H9 (cell line): ENCODE measurements at places on chromosomes 13 and 19. TPM values are rescaled to one million over a fixed set of nuclear protein-coding genes. Genes with fewer than 3 reads are reported as not detected.
A peak's percentile ranks its signal among the peaks of the same experiment; 100 is the strongest.

UGGT2 gene
- 31.3 and 34.5 TPM in 2 replicates for total RNA-seq

LILRB5 gene
- 0.09 TPM in 1 of 2 replicates, not detected in the other for total RNA-seq

CADM4 gene
- total RNA-seq: 10.2 and 12.5 TPM in 2 replicates

FGF9 gene
- total RNA-seq: 0.20 and 0.22 TPM in 2 replicates

ANKRD10 gene
- 159 and 160 TPM in 2 replicates for total RNA-seq

ZNF880 gene
- 1.9 and 2.3 TPM in 2 replicates for total RNA-seq

- no peak for DNase-seq
Observed at GRCh38 chr13:33127009-33127551, 110.9 kb downstream of the KL start.

DNA sequence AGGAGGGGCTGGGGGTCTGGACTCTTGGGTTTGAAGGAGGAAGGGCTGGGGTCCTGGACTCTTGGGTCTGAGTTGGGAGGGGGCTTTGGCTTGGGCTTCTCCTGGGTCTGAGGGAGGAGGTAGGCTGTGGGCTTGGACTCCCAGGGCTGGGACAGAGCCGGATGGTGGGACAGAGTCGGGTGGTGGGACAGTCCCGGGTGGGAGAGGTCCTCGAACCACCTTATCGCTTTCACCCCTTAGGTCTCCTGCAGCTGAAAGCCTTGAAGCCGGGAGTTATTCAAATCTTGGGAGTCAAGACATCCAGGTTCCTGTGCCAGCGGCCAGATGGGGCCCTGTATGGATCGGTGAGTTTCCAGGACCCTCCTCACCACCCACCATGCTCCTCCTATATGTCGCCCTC, 1.4 kb downstream of the FGF21 start:
- DNase-seq: no peak

GRCh38 chr19:41425174-41426115, 1.7 kb downstream of the B3GNT8 start:
- no peak for DNase-seq

DNA sequence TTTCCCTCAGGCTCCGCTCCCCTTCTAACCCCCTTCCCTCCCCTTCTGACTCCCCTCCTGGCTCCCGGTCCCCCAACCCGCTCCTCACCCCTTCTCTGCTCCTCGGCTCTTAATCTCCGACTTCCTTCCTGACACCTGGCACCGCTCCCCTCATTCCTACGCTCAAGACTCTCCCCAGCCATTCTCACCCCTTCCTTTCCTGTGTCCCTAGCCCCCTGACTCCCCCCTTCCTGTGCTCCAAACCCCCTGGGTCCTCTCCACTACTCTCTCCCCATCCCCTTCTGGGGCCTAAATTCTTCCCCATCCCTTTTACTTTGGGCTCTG, 658 bp downstream of the CLPP start:
- DNase-seq: no peak

DNA sequence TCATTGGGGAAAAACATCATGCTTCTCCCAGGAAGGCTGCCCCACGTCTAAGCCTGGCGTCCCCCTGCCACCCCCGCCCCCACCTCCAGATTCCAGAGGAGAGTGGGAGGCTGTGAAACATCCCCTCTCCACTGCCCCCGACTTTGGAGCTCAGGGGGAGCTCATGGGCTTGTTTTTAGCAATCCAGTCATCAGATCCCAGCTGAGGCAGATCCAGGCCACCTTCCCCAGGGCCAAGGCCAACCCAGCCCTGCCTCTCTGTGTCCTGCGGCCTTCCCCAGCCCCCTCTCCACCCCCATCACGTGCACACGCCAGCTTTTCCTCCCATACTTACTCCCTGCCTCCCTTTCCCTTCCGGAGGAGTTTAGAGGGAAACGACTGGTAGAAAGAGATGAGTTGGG, 38.8 kb downstream of the SHISA2 start:
- DNase-seq: no peak

DNA sequence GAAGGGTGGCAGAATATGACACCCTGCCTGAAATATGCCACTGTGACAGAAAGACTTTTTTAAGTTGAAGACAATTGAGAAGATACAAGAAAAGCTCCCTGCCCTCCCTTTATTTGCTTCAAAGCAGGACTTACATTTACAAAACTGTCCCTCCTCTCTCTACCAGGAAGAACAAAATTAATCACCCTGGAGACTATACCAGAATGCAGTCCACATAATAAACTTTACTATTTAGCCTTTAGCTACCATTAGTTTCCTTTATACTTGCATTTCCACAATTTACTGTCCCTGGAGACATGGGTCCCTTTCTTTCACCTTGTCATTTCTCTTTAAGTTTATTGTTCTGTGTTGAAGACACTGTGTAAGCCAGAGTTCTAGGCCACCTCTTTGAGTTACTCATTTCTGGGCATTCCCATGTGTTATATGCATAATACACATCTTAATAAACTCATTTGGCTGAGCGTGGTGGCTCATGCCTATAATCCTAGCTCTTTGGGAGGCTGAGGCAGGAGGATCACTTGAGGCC, 238.8 kb downstream of the RFC3 start:
- DNase-seq: no peak

DNA sequence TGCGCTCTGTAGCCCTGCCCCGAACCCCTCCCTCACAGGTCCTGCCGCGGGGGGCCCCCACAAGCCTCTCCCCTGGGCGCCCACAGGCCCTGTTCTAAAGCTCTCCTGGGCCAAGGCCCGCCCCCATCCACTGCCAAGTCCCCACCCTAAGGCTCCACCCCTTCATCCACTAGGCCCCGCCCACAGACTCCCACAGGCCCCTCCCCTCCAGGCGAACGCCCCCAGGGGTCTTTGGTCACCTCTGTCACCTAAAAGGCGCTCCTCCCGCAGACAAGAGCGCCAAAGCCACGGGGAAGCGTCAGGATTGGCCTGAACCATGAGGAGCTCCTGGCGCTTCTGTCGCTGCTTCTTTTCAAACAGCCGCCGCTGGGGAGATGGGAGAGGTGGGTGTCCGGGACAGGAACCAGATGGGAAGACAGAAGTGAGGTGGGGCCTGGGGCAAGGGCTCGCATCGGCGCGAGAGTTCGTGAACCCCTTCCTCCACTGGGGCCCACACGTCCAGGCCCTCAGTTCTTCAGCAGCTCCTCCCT, 2.3 kb downstream of the TULP2 start:
- DNase-seq: peak; percentile 94

DNA sequence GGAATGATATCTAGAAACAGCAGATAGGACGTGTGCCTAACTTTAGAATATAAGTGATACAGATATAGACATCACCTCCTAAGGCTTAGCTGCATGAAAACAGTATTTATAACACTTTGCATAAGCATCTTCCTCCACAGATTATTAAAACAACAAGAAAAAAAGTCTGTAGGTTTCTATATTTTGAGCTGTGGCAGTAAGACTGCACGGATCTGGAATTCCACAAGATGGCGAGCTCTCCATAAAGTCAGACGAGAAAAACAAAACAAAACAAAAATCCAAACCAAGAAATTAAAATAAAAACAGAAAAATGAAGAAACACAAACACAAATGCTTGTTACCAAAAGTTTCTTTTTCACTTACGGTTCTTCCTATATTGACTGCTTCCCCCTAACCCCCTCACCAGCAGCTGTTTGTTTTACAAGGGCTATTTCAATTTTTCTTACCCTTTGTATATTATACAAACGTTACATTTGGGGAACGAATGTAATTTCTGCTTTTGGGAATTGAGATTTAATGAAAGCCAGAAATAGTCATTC, 285.8 kb downstream of the MYO16 start:
- DNase-seq: no peak

DNA sequence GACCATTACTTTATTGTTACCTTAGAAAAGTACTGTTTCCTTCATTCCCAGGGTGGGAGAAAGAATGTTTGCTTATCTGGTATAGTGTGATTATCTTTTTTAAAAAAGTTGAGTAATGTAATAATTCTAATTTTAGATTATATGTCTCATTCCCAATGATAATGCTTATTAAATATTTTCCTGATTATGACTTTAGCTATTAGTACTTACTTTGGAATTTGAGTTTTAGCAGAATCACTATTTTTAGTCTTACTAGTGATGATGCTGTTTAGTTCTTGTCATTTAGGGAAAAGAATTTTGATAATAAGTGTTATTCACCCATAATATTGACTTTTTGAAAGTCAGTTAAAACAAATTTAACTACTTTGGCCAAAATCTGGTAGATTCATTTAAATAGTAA, 95.2 kb downstream of the FRY start:
- DNase-seq: no peak

GRCh38 chr19:29622166-29623070, 16.3 kb downstream of the POP4 start:
- peak; percentile 62 for DNase-seq

DNA sequence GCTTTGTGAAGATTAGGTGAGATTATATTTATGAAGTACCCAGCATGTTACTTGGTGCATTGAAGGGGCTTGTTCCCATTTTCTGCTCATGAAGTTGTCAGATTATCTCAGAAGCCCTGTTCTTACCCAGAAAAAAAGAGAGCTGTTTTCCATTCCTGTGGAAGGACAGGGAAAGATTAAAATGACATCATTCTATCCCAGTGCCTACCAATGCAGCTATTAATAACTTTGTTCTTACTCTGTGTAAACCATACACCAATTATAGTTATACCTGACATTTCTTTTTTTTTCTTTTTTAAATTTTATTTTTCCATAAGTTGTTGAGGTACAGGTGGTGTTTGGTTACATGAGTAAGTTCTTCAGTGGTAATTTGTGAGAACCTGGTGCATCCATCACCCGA, 18.6 kb downstream of the ZNF507 start:
- no peak for DNase-seq

GRCh38 chr13:36709136-36709890, 35.5 kb downstream of the SERTM1 start:
- DNase-seq: no peak

GRCh38 chr13:26021956-26022355, 29.9 kb downstream of the SHISA2 start:
- no peak for DNase-seq

DNA sequence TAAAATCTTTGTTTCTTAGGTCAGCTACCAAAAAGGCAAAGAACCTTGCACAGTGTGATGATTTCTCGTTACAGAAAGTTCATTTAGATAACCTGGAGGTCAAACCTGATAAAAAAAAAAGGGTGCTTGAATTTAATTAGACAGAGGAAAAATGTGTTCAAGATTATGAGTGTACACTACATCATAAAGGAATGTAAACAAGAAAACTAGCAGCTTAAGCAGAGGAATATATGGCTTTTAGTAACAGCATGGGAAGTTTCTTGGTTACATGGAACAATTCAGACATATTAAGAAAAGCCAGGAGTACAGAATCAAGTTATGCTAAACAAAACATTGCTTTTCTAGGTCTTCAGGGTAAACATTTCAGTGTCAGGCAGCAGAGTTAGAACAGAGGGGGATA, 32.9 kb downstream of the ING1 start:
- DNase-seq: no peak

GRCh38 chr13:106367361-106367971, 168.0 kb downstream of the EFNB2 start:
- DNase-seq: no peak

DNA sequence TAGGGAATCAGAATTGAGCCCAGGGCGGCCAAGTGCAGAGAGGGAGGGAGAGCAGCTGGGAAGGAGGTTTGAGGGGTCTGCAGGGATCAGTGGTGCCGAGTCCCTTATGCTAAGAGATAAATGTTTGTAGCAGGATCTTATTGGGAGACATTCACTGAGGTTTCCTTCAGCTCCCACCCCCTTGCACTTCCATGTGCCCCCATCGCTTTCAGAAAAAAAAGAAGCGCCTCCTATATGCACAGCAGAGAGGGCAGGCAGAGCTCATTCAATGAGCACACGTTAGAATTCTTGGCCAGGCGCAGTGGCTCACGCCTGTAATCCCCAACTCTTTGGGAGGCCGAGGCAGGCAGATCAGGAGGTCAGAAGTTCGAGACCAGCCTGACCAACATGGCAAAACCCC, 28.0 kb downstream of the CYP4F2 start:
- no peak for DNase-seq
